Stimulated activated CD4-positive, alpha-beta T cell treated with anti-CD3 and anti-CD28 coated beads, Interleukin-4, amount 100 ng/mL, for 1 hour (primary cell): ENCODE measurements at places on chromosomes 7 and 10.

GRCh38 chr10:90245623-90246022 lies 544.2 kb downstream of the KIF20B start:
- DNase-seq, result no peak

DNA sequence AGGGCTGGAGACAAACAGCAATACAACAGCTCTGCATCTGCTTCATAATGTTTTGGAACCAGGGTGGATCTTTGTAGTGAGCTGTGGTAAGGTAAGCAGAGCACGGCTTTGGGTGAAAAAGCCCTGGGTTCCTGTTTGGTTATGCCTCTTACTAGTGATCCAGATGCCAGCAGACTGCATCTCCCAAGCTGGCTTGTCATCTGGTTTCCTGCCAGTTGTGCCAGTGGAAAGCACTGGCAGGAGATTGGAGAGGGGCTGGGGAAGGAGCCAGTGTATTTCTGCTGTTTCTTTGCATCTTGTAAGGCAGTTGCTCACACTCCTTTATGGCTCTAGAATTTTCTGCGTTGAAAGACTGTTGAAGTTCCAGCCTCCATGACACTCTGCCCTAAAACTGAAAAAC lies 137.6 kb downstream of the TSPAN12 start:
- no peak for DNase-seq

DNA sequence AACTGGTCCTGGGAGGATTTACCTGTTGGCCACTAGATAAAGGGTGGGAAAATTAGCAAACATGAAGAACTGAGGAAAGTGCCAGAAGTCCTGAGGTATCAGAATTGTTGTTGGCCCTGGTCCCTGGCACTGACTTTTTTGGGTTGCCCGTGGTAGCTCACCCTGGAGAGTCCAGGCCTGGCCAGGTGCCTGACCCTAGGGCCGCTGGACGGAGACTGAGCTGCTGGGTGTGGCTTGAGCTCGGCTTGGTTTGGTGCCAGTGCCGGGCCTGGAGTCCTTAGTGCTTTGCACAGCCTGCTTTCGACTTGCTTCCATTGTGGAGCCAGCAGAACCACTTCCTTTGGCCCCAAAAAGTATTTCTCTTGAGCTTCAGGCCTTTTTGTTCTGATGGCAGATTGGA lies 12.9 kb downstream of the MDH2 start:
- DNase-seq, result no peak

DNA sequence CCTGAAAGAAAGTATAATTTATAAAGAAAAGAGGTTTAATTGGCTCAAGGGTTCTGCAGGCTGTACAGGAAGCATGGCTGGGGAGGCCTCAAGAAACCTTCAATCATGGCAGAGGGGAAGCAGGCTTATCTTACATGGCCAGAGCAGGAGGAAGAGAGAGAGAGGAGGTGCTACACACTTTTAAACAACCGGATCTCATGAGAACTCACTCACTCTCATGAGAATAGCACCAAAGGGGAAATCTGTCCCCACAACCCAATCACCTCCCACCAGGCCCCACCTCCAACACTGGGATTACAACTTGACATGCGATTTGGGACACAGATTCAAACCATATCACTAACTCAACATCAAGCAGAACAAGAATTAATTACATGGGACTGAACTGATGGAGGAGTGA lies 6.9 kb upstream of the ZNF485 start:
- DNase-seq, result no peak

GRCh38 chr7:143346018-143346417 lies 16.5 kb downstream of the FAM131B start:
- DNase-seq, result no peak
